ENCODE measurements at places on chromosomes 12 and 14. TPM values are rescaled to one million over a fixed set of nuclear protein-coding genes. Genes with fewer than 3 reads are reported as not detected.

VSIG10 gene
- total RNA-seq: 6.3 TPM

SLC17A8 gene
- total RNA-seq: not detected

CCDC60 gene
- total RNA-seq: not detected

TAS2R19 gene
- 3.2 TPM for total RNA-seq

PDZRN4 gene
- total RNA-seq: not detected

GUCY2C gene
- not detected for total RNA-seq

Measured in activated naive CD4-positive, alpha-beta T cell treated with anti-CD3 and anti-CD28 coated beads, Interleukin-2, amount 50 U/mL, for 72 hours (primary cell).